Lung microvascular endothelial cell (primary cell): ENCODE measurements at places on chromosomes 1 and 21.

GRCh38 chr1:73366734-73367413 lies 831.1 kb downstream of the LRRIQ3 start:
- DNase-seq: no peak

GRCh38 chr1:203567596-203567995 lies 59.0 kb upstream of the ATP2B4 start:
- no peak for DNase-seq

DNA sequence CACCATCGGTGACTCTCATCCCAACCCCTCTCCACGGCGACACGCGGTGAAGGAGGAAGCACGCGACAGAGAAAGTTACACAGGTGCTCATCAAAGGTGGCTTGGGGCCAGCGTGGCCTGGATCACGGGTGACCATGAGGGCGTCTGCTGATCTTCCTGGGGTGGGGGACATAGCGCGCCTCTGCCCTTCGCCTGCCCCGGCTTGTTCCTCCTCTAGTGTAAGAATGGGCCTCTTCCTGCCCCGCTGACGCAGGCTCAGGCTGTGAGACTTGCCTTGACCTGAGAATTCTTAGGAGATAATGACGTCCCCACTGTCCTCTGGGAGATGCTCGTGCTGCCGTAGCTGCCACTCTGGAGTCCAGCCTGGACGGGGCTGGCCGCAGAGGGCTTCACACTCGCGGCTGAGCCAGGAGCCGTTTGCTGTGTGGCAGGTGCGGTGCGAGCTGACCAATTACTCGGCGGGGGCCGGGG lies 39.0 kb upstream of the TMEM52 start:
- DNase-seq: no peak

DNA sequence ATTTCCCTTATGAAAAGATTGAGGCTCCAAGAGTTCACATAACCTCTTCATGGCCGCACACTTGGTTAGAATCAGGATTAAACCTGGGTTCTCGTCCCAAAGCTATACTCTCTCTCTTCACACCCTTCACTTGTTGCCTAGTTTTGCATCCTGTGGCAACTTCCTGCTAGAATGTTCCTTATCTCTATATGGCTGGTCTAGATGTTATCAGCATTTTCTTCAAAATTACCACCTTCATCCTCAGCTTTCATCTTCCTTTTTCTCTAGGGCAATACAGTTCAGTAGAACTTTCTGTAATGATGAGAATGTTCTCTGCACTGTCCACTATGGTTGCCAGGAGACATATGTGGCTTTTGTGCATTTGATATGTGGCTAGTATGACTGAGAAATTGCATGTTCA lies 31.1 kb upstream of the BCAR3 start:
- no peak for DNase-seq

GRCh38 chr21:35352066-35352770 lies 303.1 kb upstream of the RUNX1 start:
- no peak for DNase-seq

GRCh38 chr1:193283016-193283415 lies 96.6 kb upstream of the B3GALT2 start:
- DNase-seq: no peak

DNA sequence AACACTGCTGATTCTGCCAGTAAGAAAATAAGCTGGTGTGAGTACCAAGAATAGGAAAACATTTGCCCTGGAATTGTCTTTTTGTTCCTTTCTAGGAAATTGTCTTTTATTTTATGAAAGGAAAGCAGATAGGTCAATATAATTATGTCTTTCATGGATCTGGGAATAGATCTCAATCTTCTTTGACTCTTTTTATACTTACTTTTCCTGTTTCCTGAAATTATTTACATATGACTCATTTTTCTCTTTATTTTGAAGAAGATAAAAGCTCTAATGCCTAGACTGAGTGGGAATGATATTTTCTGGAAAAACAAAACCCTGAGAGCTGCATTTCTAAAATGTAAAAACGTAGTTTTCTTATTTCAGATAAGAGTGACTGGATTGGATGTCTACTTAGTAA lies 100.1 kb downstream of the MAN1A2 start:
- DNase-seq: peak; percentile 54

DNA sequence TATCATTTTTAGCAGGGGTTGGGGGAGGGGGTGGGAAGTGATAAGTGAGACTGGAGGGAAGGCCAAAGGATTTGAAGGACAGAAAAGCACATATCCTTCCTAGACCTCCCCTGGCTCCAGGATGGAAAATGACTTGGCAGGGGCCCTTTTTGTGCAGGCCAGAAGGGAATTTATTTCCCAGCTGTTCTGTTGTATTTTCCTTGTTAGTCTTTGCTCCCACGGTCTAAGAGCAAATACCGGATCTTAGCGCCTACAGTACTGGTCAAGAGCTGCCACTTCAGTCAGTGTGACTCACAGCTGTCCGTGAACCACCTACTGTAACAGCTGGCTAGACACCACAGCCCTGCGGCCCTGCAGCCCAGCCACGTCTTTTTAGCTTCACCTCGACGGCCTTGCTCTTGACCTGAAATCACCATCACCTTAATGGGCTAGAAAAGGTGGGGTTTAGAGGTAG lies 51.0 kb upstream of the ERRFI1 start:
- DNase-seq: peak; percentile 57

- no peak for DNase-seq
These were observed 156.9 kb downstream of the ASTN1 start for GRCh38 chr1:177007437-177008161.

DNA sequence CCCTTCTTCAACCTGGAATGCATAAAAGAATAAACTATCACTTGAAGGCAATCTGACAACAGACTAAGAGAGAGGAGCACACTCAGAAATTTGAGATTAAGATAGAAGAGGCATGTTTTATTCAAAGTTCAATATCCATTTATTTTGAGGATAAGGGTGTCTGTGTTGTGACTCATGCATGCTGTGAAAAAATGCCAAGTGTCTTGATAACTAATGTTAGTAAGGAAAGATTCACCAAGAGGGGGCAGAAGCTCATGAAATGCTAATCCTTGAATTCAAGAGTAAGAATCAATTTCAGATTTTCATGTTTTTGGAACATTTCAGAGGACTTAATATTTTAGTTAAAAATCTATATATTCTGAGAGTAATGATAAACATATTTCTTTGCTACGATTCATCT lies 94.0 kb downstream of the IFI44 start:
- no peak for DNase-seq

DNA sequence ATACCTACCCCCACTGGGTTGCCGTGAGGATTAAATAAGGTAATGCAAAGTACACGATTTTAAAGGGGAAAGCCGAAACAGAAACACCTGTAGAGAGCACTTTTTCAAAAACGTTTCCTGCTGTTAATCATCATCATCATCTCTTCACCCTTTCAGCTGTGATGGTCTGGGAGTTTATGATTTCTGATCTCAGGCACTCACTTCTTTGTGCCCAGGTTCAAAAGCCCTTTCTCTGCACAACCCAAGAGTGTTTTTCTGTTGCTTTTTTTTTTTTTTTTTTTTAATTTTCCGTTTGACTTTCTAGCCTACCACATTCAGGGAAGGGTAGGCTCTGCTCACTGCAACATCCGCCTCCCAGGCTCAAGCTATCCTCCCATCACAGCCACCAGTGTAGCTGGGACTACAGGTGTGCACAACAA lies 936 bp upstream of the UBXN11 start:
- no peak for DNase-seq

DNA sequence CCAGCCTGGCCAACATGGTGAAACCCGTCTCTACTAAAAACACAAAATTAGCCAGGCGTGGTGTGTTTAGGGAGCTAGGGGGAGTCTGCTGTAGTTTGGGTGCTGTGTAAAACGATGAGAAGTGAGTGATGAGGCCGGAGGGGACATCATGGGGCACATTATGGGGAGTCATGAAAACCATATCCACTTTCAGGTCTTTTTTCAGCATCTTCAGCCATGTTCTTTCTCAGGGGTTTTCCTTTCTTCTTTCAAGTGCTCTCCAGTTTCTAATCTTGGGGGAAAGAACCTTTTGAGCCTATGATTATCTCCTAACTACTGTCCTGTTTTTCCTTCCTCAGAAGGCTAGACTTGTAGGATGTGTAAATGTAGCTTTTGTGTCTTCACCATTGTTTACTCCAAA lies 14.4 kb downstream of the KDM4A start:
- no peak for DNase-seq

DNA sequence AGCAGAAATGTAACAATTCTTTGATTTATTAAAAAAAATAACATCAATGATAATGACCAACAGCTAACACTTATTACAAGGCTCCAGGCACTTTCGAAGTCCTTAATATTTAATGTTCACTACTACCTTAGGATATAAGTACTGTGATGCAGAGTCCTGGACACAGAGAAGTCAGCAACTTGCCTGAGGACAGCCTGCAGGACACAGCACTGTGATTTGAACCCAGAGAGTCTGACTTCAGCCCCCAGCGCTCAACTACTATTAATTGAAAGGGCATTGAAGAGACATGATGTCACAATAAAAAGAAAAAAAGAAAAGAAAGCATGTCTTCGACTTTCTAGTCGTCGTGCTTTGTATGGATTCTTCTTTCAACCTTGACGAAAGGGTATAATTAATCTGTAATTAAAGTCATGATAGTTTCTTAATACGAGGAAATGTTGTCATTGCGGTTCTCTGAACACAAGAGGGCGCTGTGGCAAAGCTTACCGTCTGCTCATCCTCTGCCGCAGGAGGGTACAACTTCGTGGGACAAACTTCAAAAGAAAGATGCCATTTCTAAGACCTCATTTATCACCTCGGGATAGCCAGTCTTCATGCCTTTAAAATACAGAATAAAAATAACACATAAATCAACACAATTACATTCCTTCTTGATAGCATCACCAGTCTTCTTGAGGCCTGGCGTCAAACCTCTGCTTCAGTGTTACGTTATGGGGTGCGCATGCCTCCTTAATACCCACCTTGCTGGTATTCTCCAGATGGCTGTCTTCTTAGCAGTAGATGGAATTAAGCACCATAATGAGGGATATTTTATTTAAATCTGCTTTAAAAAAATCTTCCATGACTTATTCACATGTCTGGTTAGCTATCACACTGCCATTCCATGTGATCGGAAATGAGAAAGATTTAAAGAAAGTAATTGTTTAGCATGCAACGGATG lies 240.1 kb downstream of the DISC1 start:
- DNase-seq: peak; percentile 70

GRCh38 chr1:45444609-45445131 lies 46.3 kb downstream of the TESK2 start:
- DNase-seq: no peak

DNA sequence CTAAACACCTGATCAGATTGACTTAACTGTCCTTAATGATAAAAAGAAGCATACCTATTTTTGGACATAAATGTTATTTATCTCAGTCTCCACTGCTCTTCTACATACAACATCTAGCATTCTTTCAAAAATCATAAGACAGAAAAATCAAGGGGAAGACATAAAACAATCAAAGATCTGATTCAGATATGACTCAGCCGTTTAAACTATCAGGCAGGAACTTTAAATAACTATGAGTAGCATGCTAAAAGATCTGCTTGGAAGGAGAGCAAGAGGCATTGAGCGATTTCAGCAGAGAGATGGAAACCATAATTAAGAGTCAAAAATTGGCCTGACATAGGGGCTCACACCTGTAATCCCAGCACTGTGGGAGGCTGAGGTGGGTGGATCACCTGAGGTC lies 27.2 kb upstream of the SLC22A15 start:
- DNase-seq: no peak

DNA sequence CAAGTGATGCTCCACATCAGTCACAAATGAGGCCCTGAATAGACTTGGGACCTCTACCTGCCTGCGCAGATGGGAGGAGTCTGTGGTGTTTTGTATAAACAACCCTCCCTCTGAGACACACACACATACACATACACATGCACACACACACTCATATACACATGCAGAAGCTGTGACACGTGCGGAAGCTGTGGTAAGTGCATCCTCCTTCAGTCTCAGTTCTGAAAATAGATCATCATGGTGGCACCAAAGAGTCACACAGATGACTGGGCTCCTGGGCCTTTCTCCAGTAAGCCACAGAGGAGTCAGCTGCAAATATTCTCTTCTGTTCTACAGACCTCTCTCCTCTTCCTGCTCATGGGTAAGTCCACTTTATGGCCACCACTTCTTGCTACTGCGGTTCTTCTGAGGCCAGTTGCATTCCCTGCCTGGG lies at the start of gene LY9:
Gene LY9, plus strand, starts transcription at position 224 of the 433 bp plus-strand sequence. Its CDS starts 14 bp downstream, at position 238.
- no peak for DNase-seq

DNA sequence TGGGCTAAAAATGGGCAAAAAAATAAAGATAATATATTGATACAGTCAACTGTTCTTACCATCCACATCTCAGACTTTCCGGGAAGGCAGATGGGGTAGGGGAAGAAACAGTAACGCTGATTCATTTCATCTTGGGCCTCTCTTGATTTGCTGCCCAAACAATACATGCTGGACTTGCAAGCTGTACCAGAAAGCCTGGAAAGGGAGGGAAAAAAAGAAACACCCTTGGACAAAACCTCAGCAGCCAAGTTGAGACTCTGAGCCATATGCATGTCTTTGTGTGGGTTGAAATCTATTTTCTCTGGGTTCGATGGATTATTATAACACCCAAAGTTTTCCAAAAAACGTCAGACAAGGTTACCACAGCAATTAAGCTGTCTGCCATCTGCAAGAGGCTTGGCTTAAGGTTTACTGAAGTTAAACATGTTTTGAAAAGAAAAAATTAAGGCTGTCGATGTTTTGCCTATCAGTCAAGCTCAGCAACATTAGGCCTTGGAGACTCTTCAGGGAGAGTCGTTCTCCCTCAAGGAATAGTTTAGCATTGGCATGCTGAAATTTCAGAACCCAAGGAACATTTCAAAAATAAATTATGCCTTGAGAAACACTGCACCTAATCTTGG lies 71.2 kb downstream of the PSMG1 start:
- DNase-seq: no peak

GRCh38 chr21:43012596-43012995 lies 38.2 kb downstream of the PKNOX1 start:
- peak; percentile 25 for DNase-seq

GRCh38 chr1:24567792-24568388 lies 12.0 kb downstream of the NCMAP start:
- DNase-seq: no peak

- peak; percentile 17 for DNase-seq
These were observed at the start of gene NR0B2 for GRCh38 chr1:26913754-26914619. Gene NR0B2 (minus strand): TSS chr1:26913975. CDS start chr1:26913940, 35 bp downstream.

DNA sequence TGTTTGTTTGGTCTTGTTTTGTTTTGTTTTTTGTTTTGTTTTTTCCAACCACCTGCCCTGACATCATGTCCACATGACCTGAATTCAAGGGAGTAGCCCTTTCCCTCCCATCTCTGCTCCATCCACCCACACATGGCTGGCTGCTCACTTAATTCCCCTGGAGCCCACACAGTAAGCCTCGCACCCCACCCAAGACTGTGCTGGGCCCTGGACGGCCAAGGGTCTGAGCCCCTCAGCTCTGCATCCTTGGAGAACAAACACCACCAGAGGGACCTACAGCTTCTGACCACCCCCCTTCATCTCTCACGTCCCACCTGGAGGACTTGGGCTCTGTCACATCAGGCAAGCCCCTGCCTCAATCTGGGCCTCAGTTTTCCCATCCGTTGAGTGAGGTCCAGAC lies 39.1 kb downstream of the MATN1 start:
- DNase-seq: no peak

GRCh38 chr1:89037186-89037585 lies 14.5 kb upstream of the GBP3 start:
- no peak for DNase-seq

DNA sequence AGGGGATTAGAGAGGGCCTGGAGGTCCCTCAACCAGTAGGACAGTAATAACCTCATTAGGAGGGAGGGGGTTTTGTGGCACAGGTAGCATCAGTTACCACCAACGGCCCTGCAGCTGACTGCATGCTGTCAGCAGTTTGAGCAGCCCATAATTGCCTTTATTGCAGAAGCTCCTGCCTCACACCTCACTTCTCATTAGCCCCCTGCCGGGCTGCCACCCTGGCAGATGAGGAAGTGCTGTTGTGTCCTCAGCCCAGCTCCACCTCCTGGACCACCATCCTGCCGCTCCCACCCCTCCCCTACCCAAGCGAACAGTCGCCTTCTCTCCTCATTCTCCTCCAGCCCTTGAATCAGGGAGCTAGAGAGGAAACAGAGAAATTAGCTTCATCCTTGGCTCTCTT lies 237.4 kb downstream of the LMX1A start:
- DNase-seq: no peak
